ENCODE measurements at places on chromosomes 5 and 9.

DNA sequence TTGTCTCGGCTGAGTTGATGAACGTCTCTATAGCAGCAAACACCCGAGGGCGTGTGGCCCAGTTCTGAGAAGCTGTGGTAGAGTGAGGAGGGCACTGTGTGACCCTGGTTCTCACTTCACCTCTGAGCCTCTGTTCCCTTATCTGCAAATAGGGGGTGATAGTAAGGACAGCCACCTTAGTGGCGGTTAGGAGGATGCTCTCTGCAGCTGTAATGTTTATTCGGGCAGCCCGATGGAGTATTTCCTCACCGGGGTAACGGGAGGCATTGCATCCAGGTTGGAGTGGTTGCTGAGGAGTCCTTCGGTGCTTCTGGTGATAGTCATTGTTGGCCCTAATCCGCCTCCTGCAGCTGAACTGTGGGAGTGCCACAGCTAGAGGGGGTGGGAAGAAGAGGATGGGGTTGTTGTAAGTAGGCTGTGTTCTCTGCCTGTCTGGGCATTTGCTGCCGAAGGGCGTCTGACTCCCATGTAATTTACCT lies 13.9 kb downstream of the PRRC2B start:
- H3K36me3 ChIP-seq = no peaks in the 10 kb centered on the region
- peak overlapping the region; percentile 93 for H3K27ac ChIP-seq
- peak overlapping the region; percentile 84 for H3K4me3 ChIP-seq
- H3K4me1 ChIP-seq = peaks cover 95% of the 10 kb centered on the region
- peaks cover 10% of the 10 kb centered on the region for H3K27me3 ChIP-seq

DNA sequence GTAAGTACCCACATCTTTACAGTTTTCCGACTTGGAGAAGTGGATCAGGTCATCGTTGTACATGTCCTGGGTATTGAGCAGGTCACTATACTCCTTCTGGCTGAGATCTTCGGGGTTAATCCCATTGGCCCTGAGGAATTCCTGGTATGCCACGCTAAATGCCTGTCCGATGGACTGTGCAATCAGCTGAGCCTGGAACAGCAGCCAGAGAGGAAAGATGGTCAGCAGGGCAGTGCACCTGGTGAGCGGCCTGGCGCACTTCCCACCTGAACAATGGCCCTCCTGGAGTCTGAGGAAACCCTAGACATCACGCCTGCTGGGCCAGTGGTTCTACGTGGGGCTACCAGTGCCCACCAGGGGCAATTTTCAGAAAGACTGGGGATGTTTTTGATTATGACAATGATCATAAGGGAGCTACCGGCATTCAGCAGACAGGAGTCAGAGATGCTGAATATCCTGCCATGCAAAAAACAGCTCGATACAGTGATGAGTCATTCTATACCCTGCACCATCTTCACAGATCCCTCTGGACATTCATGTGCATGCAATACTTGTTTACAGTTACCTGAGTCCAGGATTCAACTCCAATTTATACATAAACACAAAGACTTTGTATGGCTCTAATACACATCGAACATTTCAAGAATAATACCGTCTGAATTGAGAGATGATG lies 127.2 kb downstream of the ENTREP1 start:
- no peak overlapping the region for H3K4me3 ChIP-seq
- H3K27me3 ChIP-seq = peaks cover 4% of the 10 kb centered on the region
- H3K27ac ChIP-seq = no peak overlapping the region
- no peak for DNase-seq

- no peaks in the 10 kb centered on the region for H3K4me1 ChIP-seq
- H3K4me3 ChIP-seq = no peak overlapping the region
- no peak for DNase-seq
- H3K27me3 ChIP-seq = peaks cover 3% of the 10 kb centered on the region
- no peaks in the 10 kb centered on the region for H3K36me3 ChIP-seq
These were observed 2.5 kb upstream of the ACTL7A start for GRCh38 chr9:108859459-108860114.

DNA sequence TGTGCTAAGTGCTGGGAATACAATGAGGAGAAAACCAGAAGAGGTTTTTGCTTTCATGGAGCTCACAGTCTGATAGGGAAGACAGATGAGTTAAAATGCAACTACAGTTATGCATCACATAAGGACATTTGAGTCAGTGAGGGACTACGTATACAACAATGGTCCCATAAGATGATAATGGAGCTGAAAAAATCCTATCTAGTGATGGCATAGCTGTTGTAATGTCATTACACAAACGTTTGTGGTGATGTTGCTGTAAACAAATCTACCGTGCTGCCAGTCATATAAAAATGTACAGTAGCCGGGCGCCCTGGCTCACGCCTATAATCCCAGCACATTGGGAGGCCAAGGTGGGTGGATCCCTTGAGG lies 110.1 kb upstream of the RAD23B start:
- no peaks in the 10 kb centered on the region for H3K27me3 ChIP-seq
- H3K4me1 ChIP-seq = peaks cover 40% of the 10 kb centered on the region
- DNase-seq = no peak
- H3K4me3 ChIP-seq = no peak overlapping the region
- no peak overlapping the region for H3K27ac ChIP-seq

DNA sequence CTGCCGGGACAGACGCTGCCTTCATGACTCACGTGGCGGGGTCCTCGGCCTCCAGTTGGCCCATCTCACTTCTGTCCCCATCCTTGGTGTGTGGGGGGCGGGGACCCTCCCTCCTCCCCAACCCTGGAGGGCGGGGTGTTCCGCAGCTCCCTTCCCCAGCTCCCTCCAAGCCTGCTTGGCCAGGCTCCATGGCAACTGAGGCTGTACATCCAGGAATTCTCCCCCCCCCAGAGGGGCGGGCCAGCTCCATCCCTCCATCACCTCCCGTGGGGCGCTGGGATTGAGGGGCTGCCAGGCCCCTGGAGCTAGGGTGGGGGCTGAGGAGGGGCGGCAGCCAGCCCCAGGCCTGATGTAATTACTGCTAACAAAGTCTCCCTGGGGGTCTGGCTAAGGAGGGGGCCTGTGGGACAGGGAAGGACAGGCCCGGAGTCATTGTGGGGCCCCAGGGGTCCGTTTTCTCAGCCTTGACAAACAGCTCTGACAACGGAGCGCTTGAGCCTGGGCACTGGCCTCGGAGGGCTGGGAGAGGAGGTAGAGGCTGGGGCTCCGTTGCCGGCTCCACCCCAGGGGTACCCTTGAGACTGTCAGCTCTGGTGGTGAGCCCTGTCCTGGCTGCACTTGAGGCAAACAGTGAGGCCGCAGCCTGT lies 8.0 kb downstream of the DIPK1B start:
- no peak for DNase-seq
- peaks cover 11% of the 10 kb centered on the region for H3K36me3 ChIP-seq
- H3K27ac ChIP-seq = no peak overlapping the region
- peaks cover 5% of the 10 kb centered on the region for H3K4me1 ChIP-seq
- H3K27me3 ChIP-seq = peaks cover 5% of the 10 kb centered on the region

Measured in immature natural killer cell (primary cell).